ENCODE measurements at places on chromosomes 12 and 14.

DNA sequence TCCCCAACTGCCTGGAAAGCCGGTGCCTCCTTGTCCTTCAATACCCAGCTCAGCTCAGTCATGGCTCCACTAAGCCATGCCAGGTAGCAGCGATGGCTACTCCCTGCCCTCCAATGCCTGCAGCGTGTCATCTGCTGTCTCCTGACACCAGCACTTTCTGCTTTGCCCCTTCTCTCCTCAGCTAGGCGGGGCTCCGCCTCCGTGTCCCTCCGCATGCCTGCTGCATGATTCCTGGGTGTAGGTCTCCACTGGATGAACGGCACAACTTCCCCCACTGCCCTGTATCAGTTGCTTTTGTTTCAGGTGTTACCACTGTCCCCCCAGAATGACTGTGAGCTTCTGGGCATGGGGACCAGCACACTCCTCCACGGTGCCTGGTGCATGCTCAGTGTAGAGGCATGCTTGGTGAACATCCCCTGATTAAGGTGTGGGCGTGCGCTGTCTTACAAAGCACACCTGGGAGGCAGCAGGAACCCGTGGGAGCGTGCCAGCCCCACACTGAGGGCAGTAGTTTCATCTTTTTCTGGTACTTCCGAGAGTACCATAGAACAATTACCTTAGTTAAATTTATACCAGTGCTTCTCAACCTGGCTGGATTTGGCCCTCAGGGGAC is 179.4 kb upstream of the PRMT8 start:
- no peak for DNase-seq

- DNase-seq = no peak
Measured at GRCh38 chr12:120470150-120470784, 719 bp upstream of the SRSF9 start.

- DNase-seq = no peak
Measured at GRCh38 chr12:109523504-109523903, 46.1 kb downstream of the UBE3B start.

- no peak for DNase-seq
Measured at GRCh38 chr12:124393414-124393790, 98.5 kb downstream of the RFLNA start.

DNA sequence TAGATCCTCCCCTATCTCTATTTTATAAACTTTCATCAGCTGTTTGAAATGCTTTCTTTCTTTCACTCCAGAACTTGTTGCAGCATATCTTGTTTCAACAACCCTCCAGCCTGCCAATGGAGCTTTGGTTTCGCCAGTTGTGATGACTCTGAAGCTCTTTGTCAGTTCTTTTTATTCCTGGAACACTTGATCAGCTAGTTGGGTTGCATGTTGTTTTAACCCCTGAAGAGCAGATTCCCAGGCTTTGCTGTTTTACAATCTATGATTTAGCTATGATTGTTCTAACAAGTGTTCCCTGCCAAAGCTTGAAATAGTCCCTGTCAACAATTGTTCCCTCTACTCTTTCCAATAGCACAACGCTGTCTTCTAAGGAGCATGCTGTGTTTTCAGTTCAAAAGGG is 50.6 kb upstream of the FUT8 start:
- no peak for DNase-seq

- no peak for DNase-seq
Measured at GRCh38 chr12:48311313-48311712, 39.4 kb downstream of the ZNF641 start.

GRCh38 chr12:82600379-82600778 is 86.3 kb upstream of the TMTC2 start:
- no peak for DNase-seq

- no peak for DNase-seq
Measured at GRCh38 chr12:24565300-24565699, 383.6 kb downstream of the BCAT1 start.

DNA sequence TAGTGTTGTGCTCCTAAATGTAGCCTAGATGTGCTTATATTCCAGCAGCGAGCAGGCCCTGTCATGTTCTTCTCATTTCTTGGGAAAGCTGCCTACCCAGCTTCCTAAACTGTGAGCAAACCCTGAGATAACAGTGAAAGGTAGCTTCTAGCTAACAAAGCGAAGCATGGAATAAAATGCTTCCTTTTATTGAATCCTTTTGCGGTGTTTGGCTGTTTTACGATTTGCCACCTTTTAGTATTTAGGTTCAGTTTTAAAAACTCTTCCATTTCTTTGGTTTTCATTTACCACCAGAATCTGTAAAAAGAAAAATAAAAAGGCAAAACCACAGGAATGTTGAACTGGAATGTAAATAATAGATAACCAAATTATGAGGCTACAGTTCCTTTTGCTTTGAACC is 5.0 kb upstream of the PKP2 start:
- DNase-seq = no peak

DNA sequence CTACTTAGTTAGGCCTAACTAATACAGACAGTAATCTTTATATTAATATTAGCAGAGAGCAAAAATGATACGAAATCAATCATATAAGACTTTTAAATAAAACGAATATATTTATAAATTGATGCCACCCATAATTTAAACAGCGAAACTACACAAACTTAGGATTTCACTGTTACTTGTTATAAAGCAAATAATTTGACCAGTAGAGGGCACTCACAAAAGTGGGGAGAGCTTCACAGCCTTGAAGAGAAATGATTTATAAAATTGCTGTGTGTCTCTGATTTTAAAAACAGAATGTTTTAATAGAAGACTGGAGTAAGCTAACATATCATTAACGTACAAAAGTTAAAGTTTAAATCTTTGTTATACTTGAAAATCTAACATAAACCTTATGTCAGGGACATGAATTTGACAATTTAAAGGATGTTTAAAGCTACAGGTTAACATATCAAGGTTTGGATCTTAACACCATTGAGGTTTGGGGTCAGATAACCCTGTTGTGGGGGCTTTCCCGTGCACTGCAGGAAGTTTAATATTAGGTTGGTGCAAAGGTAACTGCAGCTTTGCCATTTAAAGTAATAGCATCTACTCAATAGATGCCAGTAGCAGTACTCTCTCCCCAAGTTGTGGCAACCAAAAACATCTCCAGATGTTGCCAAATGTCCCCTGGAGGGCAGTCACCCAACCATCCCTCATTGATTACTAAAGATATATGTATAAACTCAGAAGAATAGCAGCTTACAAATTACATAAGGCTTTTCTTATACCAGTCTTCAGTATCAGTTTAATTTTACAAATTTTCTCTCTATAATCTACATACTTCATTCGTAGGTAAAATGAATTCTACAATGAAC is 9.3 kb downstream of the KRAS start:
- no peak for DNase-seq

- no peak for DNase-seq
Measured at GRCh38 chr14:35286003-35286600, 6.1 kb upstream of the PSMA6 start.

DNA sequence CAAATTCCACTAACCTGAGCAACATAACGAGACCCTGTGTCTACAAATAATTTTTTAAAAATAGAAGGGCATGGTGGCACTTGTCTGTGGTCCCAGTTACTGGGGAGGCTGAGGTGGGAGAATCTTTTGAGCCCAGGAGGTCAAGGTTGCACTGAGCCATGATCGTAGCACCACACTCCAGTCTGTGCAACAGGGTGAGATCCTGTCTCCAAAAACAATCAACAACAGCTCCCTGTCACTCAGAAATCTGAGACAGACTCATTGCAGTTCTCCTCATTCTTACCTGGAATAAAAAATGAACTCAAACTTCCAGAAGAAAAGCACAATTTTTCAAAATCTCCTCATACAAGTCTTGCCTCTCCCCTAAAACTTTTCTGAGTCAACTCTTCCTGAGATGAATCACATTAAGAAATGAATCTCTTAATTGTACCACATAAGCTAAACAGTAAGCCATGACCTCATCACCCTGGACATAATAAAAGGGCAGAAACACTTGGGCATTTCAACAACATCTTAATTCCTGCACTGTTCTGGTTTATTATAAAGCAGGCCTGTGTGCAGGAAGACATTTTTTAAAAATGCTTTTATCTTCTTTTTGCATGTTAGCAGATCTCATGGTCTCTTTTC is 214.3 kb upstream of the CDKN3 start:
- DNase-seq = no peak

DNA sequence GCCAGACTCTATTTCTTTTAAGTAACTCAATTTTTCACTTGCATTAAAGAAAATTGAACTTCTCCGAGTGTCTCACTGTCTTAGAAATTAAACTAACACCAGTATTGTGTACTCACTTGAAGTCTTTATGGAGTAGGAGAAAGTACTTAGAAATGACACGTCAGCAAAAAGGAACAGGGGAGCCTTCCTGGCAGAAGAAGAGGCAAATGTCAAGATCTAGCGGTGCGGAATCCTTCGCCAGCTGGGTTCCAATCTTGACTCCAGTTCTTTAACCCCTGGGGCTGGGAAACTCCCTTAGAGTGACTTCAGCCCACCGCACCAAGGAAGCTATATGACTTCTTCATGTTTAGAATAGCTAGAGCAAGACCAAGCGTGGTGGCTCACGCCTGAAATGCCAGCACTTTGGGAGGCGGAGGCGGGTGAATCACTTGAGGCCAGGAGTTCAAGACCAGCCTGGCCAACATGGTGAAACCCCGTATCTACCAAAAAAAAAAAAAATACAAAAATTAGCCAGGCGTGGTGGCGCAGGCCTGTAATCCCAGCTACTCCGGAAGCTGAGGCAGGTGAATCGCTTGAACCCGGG is 34.4 kb downstream of the WBP11 start:
- DNase-seq = no peak

DNA sequence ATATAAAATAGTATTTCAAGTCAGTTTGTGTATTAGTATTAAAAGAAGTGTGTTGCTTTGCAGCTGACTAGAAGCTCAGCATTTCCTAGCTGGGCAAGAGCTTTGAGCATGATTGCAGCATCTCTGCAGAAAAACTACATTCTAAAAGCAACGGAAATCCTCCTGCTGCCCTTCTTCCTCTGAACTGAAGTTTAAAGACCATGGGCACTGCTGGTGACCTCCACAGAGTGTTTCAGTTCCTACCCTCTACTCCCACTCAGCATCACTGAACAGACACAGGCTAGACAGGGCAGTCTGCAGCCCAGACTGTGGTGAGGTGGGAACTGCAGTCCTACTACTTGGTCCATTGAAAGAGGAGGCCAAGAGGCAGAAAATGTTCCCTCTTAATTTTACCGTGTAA is 59.0 kb downstream of the FAR2 start:
- DNase-seq = no peak

DNA sequence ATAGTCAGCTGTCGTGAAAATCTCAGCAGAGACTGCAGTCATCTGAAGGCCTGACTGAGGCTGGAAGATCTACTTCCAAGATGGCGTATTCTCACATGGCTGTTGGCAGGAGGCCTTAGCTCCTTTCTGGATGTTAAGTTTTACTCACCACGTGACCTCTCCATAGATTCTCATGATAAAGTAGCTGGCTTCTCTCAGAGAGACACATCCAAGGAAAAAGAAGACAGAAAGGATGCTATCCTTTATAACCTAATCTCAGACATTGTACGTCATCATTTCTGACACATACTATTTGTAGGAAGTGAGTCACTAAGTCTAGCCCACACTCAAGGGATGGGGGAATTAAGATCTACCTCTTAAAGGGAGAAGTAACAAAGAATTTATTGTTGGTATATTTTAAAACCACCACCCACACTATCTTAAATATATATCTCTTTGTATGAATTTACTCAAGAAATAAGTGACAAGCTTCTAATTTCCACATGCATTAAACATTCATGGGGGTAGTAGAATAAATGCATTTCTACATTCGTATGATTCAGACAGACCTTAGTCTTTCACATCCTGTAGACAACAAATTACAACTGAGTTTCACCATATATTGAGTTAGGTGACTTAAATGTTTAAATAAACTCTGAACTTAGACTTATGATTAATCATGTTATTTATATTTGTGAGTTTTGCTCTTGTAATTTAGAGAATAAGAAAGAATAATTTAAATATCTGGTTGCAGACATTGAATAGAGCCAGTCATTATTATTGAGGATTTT is 411.0 kb downstream of the LRIG3 start:
- no peak for DNase-seq

DNA sequence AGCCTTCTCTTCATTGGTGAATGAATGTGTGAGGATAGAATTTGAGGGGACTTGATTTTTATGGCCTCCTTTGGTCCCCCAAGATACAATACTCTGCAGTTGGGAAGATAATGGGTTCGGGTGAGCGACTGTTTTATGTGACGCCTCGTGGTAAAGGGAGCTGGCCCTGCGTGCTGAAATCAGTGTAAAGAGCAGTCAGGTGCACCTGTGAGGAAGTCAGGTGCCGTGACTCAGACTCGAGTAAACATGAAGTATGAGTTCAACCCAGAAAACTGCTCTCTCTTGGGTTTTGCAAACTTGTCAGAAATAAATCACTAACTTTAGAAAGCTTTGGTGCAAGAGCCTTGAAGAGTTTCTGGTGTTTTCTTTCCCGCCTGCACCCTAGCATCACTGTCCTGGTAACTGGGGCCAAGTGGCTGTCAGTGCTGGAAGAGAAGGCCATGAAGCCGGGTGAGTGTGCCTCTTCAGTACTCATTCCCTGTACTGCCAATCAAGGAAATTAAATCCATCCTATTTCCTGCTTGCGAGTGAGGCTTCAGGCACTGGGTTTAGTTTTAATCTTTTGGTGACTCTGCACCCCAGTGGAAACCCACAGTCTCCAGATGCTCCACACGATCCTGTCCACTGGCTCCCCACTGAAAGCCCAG is 59.2 kb downstream of the AACS start:
- no peak for DNase-seq

- DNase-seq = no peak
Measured at GRCh38 chr12:47234576-47235141, 154.9 kb upstream of the AMIGO2 start.

DNA sequence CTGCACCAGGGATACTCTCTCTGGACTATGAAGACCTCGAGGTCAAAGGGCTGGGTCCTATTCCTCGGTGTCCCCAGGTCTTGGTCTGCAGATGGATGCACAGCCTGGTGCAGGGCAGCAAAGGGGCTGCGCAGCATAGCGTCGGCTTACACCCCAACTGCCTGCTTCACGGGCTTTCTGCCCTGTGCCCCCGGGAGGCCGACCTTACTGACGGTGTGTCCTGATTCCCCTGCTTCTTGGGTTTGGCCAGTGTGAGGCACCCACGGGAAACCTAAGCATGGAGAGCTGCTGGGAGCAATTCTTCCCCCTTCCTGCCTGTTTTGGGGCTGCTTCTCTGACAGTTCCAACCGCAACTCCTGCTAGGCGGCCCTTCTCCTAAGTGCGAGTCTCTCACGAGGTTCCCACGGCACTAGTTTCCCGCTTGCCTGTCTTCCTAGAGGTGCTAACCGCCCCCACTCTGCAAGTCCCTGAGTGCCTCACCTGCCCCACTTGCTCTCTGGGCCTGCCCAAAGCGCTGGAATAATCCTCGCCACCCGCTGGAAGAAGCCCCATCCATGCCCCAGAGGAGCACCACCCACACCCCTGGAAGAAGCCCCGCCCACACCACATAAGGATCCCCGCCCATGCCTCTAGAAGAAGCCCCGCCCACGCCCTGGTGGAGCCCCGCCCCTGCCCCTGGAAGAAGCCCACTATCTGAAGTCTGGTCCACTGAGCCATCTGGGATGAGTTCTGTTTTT is 54.0 kb downstream of the PRIMA1 start:
- no peak for DNase-seq

All from activated naive CD4-positive, alpha-beta T cell (primary cell).